Stimulated activated CD8-positive, alpha-beta memory T cell treated with anti-CD3 and anti-CD28 coated beads, Interleukin-15, amount 100 ng/mL, for 1 hour (primary cell): ENCODE measurements at places on chromosomes 7 and 10.
A peak's percentile ranks its signal among the peaks of the same experiment; 100 is the strongest.

DNA sequence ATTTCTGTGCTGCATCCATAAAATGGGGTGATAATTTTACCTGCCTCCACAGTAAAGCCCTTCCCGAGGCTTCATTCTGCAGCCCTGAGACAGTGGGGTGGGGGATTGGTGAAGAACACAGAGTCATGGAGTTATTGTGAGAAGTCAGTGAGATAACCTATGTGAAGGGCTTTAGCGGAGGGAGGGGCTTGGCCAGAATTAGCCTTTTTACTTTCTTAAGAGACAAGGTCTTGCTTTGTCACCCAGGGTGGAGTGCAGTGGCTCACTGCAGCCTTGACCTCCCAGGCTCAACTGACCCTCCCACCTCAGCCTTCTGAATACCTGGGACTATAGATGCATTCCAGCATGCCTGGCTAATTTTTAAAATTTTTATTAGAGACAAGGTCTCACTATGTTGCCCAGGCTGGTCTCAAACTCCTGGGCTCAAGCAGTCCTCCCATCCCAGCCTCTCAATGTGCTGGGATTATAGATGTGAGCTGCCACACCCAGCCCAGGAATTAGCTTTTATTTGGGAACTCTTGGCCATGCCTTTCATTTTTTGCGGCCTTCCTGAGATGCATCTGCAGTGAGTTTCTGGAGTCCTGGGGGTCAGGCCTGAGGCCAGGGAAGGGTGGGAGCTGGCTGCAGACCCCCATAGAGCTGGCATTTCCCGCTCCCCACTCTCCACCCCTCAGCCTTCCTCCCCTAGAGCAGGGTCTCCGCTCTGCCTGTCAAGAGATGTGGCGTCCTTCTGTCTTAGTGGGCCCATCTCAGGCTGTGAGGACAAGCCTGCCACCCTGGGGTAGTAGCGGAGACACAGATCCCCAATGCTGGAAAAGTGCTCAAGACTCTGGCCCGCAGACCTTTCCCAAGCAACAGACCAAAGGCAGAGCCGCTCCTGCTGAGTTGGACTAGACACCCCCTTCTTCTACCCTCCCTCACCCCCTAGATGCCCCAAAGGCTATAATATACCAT, 77.0 kb downstream of the ZMIZ1 start:
- no peak for DNase-seq

- no peak for DNase-seq
Measured at GRCh38 chr7:143416565-143417149, 8.0 kb upstream of the EPHA1 start.

DNA sequence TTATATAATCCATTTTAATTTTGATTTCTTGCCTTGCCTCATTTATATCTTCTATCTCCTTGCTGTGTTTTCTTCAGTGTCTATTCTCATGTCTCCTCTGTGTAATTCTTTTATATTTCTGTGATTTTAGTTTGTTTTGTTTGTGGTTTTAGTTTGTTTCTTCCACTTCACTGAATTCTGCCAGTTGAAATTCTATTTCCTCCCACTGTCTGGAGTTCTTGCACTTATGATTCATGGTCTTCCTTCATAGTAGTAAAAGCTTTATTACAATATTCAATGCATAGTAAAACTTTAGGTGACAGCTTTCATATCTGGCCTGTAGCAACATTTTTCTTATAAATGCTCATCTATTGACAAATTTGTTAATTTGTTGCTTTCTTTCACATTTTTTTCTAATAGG, 113.3 kb downstream of the MAGI2 start:
- no peak for DNase-seq

DNA sequence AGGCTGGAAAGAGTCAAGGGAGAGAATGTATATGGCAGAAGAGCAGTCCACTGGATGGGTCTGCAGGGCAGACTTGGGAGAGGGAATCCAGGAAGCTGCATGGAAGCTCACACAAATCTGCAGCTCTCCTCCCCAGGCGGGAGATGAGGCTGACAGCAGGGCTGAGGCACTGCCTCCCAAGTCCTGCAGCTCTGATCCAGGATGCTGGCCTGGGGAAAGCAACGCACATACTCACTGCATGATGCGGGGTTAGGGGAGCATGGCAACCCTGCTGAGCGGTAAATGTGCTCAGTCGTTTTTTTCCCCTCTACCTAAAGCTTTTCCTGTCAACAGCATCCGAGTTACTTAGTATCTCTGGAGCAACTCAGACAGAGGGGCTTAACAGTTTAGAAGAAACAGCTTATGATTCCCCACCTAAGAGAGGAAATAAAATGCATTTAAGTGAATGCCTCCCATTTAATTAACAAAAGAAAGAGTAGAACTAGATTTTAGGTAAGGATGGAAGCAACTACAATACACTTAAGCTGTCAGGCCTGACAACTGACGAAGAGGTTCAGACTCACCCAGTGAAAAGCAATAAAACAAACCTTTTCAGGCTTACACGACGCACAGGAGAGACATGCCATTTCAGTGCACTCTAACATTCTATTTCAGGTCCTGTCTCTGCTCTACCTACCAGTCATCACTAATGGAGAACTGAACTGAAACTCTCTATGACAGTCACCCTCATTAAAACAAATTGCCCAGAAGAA, 37.0 kb downstream of the CHCHD3 start:
- DNase-seq, result no peak

DNA sequence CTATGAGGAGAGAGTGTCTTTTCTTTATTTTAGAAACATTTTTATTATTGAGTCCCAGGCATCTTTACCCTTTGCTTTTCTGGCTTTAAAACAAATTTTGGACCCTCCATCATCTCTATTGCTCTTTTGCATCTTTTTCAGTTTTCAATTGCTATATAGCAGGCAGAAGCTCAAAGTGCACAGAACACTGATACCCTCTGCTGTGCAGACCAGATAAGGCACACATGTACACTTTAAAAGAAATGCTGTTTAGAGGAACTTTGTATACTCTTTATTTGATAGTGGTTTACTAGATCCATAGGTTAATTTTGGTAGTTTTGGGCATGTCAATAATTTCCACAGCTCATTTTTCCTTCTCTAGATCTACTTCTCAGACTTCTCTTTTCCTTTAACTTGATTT, 324.2 kb downstream of the SH2D4B start:
- DNase-seq, result no peak

GRCh38 chr7:100677308-100678267, 4.0 kb downstream of the GNB2 start:
- no peak for DNase-seq

GRCh38 chr7:11191574-11192220, 218.0 kb downstream of the PHF14 start:
- DNase-seq, result no peak

- no peak for DNase-seq
Measured at GRCh38 chr10:104809288-104810090, 168.4 kb downstream of the SORCS3 start.

- DNase-seq, result no peak
Measured at GRCh38 chr7:66575398-66575797, 53.3 kb upstream of the KCTD7 start.

- no peak for DNase-seq
Measured at GRCh38 chr7:16260236-16260728, 161.1 kb downstream of the CRPPA start.

DNA sequence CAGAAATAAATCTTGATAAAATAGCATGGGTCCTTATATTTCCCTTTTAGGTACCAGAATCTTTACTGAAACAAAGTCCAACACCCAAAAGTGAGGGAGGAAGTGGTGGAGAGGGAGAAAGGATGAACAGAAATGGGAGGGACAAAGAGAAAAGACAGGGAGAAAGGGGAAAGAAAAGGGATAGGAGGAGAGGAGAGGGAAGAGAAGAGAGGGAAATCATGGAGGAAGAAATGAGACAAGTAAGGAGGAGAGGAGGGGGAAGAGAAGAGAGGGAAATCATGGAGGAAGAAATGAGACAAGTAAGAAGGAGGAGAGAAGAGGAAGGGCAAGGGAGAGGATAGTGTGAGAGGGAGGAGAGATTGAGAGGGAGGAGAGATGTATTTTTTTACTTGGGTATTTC, 50.1 kb upstream of the ARL4A start:
- DNase-seq, result no peak

GRCh38 chr7:50567715-50568261, 2.6 kb upstream of the DDC start:
- DNase-seq, result no peak

GRCh38 chr7:74494076-74494548, 40.4 kb downstream of the GTF2IRD1 start:
- DNase-seq, result no peak

DNA sequence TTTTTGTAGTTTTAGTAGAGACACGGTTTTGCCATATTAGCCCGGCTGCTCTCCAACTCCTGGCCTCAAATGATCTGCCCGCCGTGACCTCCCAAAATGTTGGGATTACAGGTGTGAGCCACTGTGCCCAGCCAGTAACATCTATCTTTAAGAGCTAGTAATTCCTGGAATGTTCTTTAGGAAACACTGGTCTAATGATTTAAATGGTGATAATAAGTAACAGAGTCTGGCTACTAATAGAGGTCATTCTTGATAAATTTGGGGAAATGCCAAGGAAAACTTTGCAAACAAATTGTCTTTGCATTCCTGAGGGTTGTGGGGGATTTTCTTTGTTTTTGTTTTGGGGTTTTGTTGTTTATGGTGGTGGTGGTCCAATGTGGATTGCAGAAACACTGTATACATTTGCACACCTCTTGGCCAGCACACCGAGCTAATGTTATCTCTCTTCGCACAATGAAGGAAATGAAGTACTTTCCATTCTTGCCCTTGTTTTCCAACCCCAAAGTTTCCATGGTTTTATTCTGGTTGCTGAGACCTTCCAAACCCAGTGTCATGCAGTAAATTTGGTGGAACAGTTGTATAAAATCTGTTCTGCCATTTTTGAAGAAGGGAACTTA, 51.3 kb upstream of the WIPF3 start:
- no peak for DNase-seq

DNA sequence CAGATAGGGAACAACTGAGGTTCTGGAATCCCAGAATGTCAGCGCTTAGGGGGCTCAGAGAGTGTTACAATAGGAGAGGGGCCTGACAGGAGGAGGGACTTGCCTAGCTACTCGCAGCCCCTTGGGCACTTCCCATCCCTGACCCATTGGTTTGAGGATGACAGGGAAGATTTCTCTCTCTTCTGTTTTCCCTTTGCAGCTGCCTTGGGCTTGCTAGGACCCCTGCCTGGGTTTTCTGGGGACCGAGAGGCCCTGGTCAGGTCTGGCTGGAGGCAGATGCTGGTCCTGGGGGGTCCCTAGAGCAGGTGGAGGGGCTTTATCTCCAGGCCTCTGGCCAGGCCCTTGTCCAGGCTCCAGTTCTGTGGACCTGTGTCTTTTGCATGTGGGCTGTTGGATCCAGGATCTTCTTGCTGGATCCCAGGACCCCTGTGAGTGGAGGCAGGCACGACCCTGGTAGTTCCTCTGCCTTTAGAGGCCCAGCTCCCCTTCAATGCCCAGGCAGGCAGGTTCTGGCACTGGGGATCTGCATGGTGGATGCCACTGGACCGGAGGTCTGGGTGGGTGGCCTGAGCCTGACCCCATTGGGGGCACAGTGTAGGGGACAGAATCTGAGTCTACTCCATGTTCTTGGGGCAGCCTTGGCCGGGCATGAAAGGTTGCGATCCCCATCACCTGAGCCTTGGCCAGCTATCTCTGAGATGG, 26.9 kb downstream of the RAMP3 start:
- no peak for DNase-seq

DNA sequence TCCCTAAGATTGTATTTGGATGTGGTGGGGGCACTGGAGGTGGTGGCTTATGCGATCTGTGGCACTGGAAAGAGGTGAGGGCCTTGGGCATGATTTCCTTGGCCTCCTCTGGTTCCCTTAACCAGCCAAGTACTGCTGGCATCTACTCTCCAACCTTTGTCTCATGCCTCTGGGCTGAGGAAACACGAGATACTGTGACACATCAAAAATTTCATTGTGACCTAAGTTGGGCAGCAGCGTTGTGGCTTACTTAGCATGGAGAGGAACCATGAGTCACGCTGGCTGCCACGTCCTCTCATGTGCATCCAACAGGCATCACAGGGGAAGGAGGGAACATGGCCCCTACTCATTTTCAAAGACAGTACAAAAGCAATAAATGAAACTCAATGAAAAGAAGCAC, 29.7 kb upstream of the GSDME start:
- no peak for DNase-seq

- DNase-seq, result no peak
Measured at GRCh38 chr10:132715776-132716680, 69.9 kb downstream of the NKX6-2 start.

- DNase-seq, result no peak
Measured at GRCh38 chr10:127254276-127254675, 57.9 kb upstream of the INSYN2A start.

DNA sequence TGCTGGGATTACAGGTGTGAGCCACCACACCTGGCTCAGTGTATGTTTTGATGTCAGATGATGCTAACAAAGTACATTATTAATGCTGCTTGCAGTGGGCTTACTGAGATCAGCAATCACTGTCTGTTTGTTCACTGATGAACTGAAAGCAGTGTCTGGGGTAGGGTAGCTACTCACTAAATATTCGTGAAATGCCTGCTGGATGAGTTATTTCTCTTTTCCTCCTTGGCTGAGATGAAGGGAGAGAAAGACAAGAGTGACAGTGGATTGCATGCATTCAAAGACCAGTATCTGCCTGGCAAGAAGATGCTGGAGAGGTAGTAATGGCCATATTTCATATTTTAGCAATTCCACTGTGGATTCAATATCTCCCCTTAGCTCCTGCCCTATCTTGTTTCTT, 32.3 kb downstream of the FAM107B start:
- no peak for DNase-seq

GRCh38 chr10:132977807-132978206, 35.4 kb upstream of the CFAP46 start:
- no peak for DNase-seq

DNA sequence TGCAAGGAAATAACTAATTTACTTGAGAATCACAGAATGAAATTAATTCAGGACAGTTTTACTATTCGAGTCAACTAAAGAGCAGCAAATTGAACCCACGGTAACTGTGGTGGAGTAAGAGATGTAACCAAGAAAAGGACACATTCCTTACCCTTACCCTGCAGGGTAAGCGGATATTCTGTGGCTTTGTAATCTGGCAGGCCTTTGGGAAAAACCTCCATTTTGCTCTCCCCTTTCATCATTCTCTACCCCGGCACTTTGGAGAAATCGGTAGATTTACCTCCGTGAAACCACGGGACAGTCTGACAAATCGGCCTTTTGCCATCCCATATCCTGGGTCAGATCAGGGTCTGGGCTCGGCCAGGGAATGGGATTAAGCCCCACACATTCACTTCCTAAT, 18.4 kb downstream of the RCC1L start:
- no peak for DNase-seq

DNA sequence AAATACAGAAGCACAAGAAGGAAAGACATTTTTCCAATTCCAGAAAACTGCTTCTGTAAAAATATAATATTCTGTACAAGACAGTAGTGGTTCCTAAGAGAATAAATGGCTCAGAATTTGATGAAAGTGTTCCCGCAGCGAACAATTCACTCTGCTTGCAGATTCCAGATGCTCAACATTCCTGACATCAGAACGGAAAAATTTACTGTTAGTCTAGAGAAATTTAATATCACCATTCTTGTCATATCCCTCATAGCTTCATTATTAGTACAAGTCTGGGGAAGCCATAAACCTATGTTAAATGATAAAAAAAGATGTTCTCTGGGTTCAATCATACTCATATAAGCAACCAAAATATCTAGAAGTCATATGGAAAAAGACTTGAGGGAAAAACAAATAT, 83.6 kb downstream of the MPP7 start:
- DNase-seq, result no peak

- DNase-seq, result peak; percentile 32
Measured at GRCh38 chr10:47264797-47265281, 35.2 kb upstream of the GDF10 start.

- no peak for DNase-seq
Measured at GRCh38 chr7:39623732-39624441, 515 bp downstream of the RALA start.
